ENCODE measurements at places on chromosomes 3 and 15.

DNA sequence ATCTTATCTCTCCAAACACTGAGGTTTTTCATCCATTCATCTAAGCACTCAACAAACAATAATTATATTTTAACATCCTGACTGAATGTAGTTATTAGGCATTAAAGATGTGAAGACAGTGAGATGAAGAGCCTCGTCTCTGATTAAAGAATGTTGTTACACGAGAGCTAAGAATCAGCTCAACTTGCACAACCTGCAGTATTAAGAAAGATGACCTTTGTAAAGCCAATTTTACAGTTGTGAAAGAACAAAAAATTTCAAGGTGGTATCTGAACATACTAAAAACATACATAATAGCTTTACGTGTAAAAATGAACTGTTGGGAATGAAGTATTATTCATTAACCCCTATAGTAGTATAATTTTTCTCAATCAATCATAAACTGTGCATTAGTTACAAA is 12.8 kb downstream of the CLDN1 start:
- DNase-seq = no peak

- DNase-seq = no peak
Observed at GRCh38 chr3:133455960-133456359, 56.1 kb downstream of the BFSP2 start.

DNA sequence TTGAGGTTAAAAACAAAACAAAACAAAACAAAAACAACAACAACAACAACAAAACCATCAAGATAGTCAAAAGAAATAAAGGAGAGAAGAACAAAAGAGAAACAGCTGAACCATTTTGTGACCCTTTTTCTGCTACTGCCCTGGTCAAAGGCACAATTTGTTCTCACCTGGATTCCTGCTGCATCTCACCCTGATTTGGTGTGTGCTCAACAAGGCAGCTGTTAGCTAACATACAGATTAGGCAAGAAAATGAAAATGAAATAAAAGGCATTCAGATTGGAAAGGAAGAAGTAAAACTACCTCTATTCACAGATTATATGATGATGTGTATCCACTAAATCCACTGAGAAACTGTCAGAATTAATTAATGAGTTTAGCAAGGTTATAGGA is 28.7 kb upstream of the XIRP1 start:
- DNase-seq = no peak

GRCh38 chr15:44319385-44319784 is 30.9 kb downstream of the GOLM2 start:
- no peak for DNase-seq

- no peak for DNase-seq
Observed at GRCh38 chr3:168865022-168865551, 769.4 kb upstream of the GOLIM4 start.

Data from stimulated activated CD8-positive, alpha-beta memory T cell treated with anti-CD3 and anti-CD28 coated beads, Interleukin-7, amount 100 ng/mL, for 24 hours (primary cell).